NCI-H146 (cell line): ENCODE measurements at places on chromosomes 2 and 18.

DNA sequence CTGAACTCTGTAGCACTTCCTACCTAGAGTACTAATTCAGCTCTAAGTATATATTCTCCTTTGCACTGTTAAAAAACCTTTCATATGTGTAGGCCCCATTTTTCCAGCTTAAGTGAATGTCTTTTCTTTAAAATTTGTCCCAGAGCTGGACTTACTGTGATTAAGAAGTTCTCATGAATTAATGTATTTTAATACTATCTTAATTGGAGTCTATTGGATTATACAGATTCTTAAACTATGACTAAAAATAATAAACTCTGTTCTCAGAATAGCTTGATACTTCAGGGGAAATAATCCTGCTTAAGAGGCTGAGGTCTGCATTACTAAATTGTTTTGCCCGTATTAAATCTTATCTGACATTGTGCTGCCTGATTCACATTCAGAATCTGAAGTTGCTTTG is 223.3 kb downstream of the RIT2 start:
- peak; percentile 20 for DNase-seq

DNA sequence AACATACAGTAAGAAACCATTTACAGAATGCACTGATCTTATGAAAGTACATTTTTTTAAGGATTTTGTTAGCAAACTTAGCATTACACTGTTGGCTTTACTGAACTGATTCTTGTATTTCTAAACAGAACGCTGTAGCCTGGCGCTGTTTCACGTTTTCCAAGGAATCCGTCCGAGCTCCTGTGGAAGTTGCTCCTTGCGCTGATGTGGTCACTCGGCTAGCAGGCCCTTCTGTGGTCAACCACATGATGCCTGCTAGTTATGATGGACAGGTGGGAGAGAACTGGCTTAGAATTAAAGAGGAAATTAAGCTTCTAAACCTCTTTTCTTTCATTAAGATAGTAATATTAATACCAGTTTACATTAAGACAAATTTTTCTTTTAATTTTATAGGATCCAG is 76.8 kb downstream of the CEP192 start:
- DNase-seq = no peak

DNA sequence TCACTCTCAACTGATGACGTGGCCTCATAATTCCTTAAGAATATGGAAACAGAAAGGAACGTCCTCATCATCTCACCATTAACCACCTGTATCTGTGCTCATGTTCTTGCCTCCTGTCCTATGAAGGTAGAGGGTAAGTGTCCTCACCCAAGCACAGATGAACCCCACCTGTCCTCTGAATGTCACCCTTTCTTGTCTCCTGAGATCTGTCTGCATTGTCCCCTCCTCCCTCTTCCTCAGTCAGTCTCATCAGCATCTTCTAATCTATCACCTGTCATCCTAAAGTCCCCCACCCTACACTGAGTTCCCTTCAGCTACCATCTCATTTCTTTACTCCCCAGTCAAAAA is 39.4 kb upstream of the LPIN2 start:
- no peak for DNase-seq

- DNase-seq = no peak
Measured at GRCh38 chr2:231168460-231169139, 29.8 kb upstream of the ARMC9 start.

DNA sequence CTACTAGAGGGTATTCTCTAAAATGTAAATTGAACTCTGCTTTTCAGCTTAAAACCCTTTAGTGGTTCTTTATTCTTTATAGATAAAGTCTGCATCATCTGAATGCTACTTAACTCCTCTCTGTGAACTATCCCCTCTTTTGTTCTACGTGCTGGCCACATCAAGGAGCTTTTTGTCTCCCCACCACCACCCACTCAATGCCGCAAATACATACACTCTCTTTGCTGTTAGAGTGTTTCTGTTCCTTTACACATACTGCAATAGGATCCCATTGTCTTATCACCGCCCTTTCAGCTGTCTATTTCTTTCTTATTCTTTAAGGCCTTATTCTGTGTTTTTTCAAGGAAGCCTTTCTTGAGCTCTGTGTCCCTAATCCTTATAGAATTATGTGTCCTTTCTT is 83.3 kb downstream of the EML4 start:
- DNase-seq = no peak

- DNase-seq = peak; percentile 37
Measured at GRCh38 chr2:135586148-135586547, 54.9 kb downstream of the R3HDM1 start.

DNA sequence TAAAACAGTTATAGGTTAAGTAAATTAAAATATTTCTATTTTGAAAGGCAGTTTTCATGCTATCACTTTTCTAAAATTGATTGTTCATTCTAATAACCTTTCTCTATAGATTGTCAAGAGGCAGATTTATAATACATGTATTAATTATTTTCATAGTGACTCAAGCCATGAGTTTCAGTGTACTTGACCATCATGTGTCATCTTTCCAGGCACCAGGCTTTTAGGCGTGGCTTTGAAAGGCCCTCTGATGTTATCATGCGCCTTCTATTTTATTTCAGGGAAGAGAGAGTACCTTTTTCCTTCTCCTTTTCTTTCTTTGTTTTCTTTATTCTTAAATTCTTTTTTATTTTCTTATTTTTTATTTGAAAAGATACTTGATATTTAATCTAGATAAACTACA is 128.3 kb upstream of the ETAA1 start:
- DNase-seq = no peak

DNA sequence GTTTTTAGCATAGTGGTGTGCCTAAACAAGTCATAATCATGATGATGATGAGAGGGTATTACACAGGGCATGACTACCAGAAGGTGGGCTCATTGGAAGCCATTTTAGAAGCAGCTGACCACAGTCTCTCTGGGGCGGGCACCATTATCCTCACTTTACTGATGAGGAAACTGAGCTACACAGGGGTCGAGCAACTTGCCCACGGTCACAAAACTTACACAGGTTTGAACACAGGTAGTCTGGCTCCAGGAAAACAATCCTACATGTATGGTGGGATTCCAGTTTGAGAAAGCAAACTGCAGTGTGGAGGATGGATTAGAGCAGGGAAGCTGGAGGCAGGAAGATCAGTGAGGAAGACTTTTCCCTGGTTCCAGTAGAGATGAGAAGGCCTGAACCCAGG is 6.2 kb downstream of the RHOB start:
- DNase-seq = no peak

DNA sequence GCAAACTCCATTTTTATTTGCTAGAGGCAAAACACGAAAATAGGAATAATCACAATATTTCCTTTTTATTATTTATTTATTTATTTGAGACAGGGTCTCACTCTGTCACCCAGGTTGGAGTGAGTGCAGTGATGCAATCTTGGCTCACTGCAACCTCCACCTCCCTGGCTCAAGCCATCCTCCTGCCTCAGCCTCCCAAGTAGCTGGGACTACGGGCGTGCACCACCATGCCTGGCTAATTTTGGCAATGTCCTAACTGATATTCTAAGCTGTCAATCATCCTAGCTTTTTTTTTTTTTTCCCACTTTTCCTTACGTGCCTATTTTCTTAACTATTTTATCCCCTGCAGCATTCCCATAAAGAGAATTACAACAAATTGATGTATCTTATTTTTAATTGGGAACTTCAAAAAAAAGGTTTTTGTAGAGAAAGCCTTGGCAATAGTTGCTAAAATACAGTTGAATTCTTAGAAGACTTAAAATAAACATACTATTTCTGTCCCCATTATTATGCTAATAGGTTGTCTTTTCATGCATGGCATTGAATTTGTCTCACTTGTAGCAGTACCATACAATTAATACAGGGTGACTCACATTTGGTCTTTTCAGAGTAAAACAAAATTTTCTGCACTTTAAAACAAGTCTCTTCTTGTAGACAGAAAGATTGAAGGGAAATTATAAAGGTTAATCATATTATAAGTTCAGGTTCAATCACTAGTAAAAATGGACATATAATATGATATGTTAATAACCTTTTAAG is 153.5 kb downstream of the SLC39A10 start:
- DNase-seq = no peak

GRCh38 chr2:219280651-219281050 is 1.5 kb downstream of the DNAJB2 start:
- no peak for DNase-seq

- no peak for DNase-seq
Measured at GRCh38 chr18:58970943-58971790, 106.5 kb downstream of the ZNF532 start.

DNA sequence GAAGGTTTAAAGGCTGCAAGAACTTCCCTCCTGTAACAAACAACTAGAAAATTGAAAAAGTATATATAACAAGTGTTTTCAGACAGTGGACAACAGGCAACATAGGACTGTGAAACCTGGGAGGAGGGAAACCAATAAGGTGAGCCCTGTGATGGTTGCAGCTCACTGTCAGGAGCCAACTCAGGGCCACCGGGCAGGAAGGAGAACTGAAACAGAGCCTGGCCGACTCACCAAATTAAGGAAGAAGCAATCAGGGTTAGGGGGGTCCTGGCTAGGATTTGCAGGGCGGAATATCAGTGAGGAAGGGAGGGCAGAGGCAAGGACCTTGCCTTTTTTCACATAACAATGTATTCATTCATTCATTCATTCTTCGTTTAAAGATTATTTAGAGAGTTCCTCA is 21.8 kb upstream of the CNRIP1 start:
- DNase-seq = no peak

- DNase-seq = peak; percentile 86
Measured at GRCh38 chr18:48829443-48830149, 121.2 kb downstream of the SMAD7 start.

GRCh38 chr2:45675263-45675812 is 23.9 kb downstream of the PRKCE start:
- DNase-seq = no peak

- no peak for DNase-seq
Measured at GRCh38 chr2:65997961-65998360, 437.0 kb upstream of the MEIS1 start.

DNA sequence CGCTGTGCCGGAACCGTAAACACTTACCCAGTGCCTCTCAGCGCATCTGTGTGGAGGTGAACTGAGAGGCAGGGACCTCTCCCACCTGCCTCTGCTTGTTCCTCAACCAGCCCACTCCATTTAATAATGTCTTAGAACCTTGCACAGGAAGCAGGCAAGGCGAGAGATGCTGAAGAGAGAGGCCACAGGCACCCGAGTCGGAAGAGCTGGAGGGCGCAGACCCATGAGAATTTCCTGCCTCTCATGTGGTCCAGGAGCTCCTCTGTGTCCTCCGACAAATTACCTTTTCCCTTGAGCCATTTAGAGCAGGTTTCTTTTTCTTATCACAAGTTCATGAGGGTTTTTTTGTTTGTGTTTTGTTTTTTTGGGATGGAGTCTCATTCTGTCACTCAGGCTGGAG is 4.9 kb upstream of the RFX8 start:
- no peak for DNase-seq

GRCh38 chr2:227464361-227464760 is 7.6 kb upstream of the AGFG1 start:
- no peak for DNase-seq

GRCh38 chr2:75466708-75467311 is 93.9 kb downstream of the EVA1A start:
- peak; percentile 66 for DNase-seq

- DNase-seq = no peak
Measured at GRCh38 chr2:238081561-238081960, 18.6 kb upstream of the ESPNL start.

DNA sequence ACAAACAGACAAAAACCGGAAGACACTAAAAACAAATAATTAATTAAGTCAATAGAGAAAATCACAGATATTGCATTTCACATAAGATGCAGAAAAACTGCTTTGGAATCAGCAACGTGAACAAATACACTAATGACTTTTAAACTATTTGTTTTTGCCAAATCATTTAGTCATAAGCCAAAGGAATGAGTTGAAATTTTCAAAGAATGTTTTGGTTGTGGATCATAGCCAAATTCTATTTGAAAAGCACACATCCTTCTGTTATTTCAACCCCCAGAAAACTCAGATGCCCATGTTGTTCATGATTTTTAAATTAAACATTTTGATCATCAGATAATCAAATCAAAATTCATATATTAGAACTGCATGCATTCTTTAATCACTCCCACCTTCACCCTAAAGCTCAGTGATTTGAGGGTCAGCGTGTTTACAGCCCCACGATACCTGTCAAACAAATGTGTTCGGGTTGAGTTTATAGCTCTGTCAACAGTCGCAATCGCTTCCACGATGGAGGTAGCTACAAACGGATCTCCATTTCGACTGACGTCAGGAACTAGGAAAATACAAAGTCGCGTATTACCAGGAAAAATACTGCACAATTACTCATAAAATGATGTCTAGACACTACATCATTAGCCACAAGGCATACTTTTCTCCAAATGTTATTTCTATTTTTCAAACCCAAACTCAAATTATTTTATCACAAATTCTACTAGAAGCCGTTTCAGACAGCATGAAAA is 90.2 kb downstream of the PXDN start:
- DNase-seq = no peak

- DNase-seq = no peak
Measured at GRCh38 chr18:32695534-32695933, 77.3 kb downstream of the KLHL14 start.

DNA sequence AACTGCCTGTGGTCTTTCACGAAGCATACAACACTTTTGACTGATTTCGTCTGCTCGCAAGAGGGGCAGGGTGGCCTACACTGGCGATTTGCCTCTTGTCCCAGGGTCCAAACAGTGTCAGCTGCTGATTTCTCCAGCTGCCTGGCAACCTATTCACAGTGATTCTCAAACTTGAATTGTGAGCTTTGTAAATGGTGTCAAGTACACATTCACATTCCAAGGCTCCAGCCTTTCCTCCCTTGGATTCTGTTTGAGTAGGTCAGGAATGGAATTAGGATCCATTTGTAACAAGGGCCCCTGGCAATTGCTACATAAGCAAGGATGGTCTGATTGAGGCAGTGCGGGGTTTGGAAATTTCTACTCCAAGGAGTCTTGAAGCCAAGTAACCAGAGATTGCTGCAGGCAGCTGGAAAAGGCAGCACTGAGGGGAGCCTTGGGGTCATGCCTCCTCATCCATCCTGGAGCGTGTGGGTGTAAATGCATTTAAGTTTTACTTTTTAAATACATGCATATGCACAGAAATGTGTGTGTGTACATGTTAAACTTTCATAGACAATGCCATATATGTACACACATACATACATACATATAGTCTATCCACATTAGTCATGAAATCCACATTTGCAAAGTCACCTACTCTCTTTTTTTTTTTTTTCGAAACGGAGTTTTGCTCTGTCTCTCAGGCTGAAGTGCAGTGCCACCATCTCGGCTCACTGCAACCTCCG is 86.8 kb upstream of the UXS1 start:
- no peak for DNase-seq

DNA sequence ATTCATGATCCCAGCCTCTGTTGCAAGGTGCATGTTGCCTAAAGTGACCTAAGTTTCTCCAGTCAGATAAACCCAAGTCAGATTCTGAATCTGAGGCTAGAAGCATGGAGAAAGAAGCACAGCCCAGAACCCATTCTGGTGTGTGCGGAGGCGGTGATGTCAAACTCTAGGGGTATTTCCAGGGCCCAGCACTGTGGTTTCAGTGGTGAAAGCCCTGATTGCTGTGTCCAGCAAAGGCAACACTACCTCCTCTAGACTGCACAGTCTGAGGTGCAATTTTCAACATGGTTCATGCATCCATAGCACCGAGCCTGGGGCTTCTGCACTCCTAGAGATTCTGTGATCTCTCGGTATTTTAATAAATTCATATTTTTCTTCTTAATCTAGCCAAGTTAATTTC is 264.8 kb upstream of the KLHL29 start:
- DNase-seq = no peak

GRCh38 chr2:211344289-211344688 is 787.9 kb downstream of the CPS1 start:
- no peak for DNase-seq

GRCh38 chr18:62883937-62884735 is 168.8 kb downstream of the PHLPP1 start:
- peak; percentile 45 for DNase-seq
